ENCODE measurements at places on chromosomes 4 and X.
A peak's percentile ranks its signal among the peaks of the same experiment; 100 is the strongest.

GRCh38 chr4:152591396-152591795 is 55.5 kb upstream of the FBXW7 start:
- no peak for DNase-seq

GRCh38 chr4:34891892-34892291 is 1352.4 kb downstream of the ARAP2 start:
- no peak for DNase-seq

- DNase-seq, result no peak
Measured at GRCh38 chr4:187184508-187184907, 460.9 kb upstream of the FAT1 start.

DNA sequence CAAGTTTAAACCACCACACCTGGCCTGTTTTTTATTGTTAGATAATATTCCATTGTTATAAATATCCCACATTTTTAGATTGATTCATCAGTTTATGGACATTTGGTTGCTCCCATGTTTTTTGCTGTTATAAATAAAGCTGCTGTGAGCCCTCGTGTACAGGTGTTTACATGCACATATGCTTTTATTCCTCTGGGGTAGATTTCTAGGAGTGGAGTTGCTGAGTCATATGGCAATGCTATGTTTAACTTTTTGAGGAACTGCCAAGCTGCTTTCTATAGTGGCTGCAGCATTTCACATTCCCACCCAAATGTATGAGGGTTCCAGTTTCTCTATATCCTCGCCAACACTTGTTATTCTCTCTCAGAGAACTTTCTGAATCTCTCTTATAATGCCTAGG is 90.5 kb downstream of the TBL1X start:
- DNase-seq, result no peak

DNA sequence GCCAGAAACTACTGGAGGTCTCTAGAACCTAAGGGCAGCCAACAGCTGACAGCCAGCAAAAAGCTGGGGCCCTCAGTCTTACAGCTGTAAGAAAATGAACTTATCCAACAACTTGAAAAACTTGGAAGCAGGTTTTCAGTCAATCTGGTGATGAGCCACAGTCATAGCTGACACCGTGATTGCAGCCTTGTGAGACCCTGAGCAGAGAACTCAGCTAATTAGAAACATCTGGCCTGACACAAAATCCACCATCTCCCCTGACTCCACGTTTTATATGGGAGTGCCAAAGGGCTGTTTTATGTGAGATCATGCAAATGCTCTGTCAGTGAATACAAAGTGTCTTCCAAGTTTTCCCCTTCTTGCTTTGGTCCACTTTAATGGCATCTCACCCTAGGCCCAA is 198.8 kb upstream of the DCAF8L1 start:
- no peak for DNase-seq

GRCh38 chr4:40363382-40363920 is 28.3 kb downstream of the CHRNA9 start:
- no peak for DNase-seq

- peak; percentile 65 for DNase-seq
Measured at GRCh38 chrX:153646620-153647373, at the start of gene DUSP9. TSS of gene DUSP9 (plus strand) at chrX:153647203. CDS start at chrX:153647954, 751 bp downstream.

GRCh38 chr4:25068386-25068785 is 37.6 kb upstream of the LGI2 start:
- peak; percentile 6 for DNase-seq

- peak; percentile 65 for DNase-seq
Measured at GRCh38 chr4:3285558-3286334, 7.1 kb upstream of the RGS12 start.

DNA sequence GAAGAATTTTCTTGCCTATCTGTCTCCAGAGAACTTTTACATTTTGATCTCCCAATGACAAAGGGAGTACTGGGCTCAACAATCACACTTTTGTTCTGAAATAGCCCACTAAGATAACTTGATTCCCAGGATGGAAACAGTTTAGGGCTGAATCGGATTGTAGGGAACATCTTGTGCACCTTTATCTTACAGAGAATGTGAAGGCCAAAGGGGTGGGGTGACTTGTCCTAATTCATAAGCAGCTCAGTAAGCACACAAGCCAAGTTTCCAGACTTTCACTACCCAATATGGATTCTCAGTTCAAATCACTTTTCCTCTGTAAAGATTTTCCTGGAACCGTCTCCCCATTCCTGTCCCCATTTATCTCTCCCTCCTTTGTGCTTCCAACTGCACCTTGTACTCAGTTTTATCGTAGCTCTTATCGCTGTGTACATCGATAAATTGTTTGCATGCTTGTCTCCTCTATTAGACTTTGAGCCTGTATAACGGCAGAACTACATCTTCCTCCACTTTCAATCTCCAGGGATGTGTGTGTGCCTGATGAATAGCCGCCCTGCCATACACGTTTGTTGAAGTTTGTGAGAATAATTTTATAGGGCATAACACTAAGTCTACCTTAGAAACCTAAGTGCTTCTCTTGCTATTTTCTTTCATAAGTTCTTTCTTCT is 77.4 kb downstream of the MBNL3 start:
- DNase-seq, result no peak
